Activated T-helper 1 cell treated with anti-CD3 and anti-CD28 coated beads, Interleukin-2, amount 50 U/mL, for 16 hours (primary cell): ENCODE measurements at places on chromosomes 4 and X.

- DNase-seq: no peak
These were observed 18.8 kb upstream of the RASL11B start for GRCh38 chr4:52843351-52843750.

GRCh38 chr4:163161536-163162205 lies 5.0 kb downstream of the NAF1 start:
- no peak for DNase-seq

DNA sequence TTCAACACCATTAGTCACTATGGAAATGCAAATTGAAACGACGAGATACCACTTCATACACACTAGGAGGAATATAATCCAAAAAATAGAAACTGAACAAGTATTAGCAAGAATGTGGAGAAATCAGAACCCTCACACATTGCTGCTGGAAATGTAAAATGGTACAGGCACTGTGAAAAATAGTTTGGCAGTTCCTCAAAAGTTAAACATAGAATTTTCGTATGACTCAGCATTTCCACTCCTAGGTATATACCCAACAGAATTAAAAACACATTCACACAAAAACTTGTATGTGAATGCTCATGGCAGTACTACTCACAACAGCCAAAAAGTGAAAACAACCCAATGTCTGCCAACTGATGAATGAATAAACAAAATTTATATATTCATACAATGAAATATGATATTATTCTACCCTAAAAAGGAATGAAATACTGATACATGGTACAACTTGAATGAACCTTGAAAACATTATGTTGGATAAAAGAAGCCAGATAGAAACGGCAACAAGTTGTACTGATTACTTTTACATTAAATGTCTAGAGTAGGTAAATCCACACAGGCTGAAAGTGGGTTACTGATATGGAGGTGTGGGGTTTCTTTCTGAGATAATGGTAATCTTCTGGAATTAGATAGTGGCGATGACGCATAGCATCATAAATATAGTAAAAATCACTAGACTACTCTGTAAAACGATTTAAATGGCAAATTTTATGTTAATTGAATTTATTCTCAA lies 22.3 kb downstream of the TEC start:
- no peak for DNase-seq

DNA sequence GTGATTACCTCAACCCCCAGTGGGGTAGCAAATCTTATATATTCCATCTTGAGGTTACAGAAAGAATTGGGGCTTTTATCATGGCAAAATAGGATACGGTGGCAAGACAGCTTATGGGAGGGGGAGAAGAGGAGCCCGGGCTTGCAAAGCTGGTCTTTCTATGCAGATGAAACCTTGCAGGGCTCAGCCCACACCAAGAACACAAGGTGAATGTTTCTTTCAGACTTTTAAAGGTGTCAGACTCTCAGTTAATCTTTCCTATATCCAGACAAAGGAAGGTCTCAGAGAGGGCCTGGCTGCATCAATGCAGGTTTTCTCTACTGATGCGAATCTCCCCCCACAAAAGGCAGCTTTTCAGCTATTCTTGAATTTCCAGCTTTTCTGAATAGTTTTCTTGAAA lies 59.9 kb upstream of the WDR17 start:
- DNase-seq: no peak

DNA sequence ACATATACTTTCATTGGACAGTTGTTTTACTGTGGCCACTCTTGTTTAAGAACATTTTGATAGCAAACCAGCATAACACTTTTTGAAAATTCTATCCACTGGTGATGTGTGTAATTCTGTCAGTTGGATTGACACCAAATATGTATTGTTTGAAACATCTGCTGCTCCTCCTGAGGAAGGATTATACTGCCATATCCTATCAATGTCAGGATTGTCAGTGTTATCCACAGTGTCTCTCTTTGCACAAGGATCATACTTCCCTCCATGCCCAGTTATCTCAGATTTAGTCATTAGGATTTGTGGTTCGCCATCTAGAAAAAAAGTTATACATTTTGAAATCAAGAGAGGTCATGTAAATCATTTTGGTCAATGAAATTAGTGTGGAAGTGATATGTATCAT lies 1859.6 kb downstream of the C4orf33 start:
- DNase-seq: no peak

GRCh38 chrX:120120223-120120622 lies 4.5 kb upstream of the RHOXF1 start:
- DNase-seq: no peak

DNA sequence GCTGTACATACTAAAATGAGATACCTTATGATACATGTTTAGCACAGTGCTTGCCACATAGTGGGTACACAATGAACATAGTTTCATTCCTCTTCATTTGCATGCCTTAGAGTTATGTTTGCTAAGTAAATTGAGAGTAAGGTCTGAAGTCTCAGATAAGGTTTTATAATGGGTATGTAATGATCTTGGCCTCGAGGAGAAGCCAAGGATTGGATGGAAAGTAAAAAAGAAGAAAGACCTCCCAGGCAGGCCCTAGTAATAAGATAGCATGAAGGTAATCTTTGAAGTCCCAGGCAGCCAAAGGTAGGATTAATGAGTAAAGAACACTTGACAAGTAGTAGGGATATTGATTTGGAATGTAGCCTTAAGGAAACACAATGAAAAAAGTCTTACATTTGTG lies 55.8 kb upstream of the TSPAN7 start:
- no peak for DNase-seq

- DNase-seq: no peak
These were observed 187.0 kb upstream of the RBPJ start for GRCh38 chr4:26133840-26134239.
